ENCODE measurements at places on chromosomes 16 and 17. TPM values are rescaled to one million over a fixed set of nuclear protein-coding genes. Genes with fewer than 3 reads are reported as not detected.

EPN3 gene
- 19.9 TPM for total RNA-seq

DCXR gene
- 219 TPM for total RNA-seq

SEZ6L2 gene
- total RNA-seq, result 0.38 TPM

CBFA2T3 gene
- total RNA-seq, result 8.6 TPM

AIPL1 gene
- not detected for total RNA-seq
